ENCODE measurements at places on chromosomes 1 and 21.
A peak's percentile ranks its signal among the peaks of the same experiment; 100 is the strongest.

DNA sequence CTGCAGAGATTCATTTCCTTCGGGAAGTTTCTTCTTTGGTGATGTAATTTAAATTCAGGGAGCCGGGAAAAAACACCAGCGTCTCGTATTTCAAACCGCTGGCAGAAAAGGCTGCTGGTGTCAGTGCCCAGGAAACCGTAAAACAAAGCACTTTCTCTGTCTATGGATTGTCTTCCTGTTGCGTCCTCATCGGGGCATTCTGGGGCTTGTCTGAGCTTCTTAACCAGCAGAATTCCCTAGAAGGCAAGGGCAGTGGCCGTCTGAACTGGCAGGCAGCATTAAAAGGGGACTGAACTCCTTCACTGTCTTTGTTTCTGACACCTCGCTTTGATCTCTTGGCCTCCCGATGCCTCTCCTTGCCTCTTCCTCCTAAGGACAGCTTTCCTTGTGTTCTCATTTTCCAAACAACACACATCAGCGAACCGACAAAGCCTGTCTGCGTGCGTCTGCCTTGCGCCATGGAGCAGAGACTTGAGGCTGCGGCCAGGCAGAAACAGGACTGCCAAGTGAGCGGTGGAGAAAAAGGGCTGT, 391.6 kb upstream of the VAMP3 start:
- no peaks in the 10 kb centered on the region for H3K36me3 ChIP-seq
- H3K27ac ChIP-seq = no peak overlapping the region
- H3K4me1 ChIP-seq = no peaks in the 10 kb centered on the region
- no peak for DNase-seq
- H3K4me3 ChIP-seq = no peak overlapping the region
- no peaks in the 10 kb centered on the region for H3K27me3 ChIP-seq

DNA sequence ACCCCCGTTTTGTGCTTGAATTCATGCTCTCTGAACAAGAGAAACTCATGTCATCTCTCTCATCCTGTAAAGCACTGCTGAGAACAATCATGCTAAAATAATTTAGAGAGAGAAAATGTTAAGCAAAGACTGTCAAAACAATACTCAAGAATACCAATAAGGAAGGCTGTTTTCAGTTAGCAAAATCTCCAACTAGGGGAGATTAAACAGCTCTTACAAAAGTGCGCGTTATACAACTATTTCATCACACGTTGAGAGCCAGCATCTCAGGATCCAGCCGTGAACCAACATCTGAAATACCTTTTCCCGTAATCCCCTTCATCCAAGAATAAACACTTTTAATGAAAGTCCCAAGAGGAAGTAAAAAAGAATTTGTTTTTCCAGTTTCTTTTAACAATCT, 44.1 kb upstream of the KCNJ15 start:
- H3K4me3 ChIP-seq = no peak overlapping the region
- no peak for DNase-seq
- no peaks in the 10 kb centered on the region for H3K36me3 ChIP-seq
- no peaks in the 10 kb centered on the region for H3K27me3 ChIP-seq
- no peak overlapping the region for H3K27ac ChIP-seq

DNA sequence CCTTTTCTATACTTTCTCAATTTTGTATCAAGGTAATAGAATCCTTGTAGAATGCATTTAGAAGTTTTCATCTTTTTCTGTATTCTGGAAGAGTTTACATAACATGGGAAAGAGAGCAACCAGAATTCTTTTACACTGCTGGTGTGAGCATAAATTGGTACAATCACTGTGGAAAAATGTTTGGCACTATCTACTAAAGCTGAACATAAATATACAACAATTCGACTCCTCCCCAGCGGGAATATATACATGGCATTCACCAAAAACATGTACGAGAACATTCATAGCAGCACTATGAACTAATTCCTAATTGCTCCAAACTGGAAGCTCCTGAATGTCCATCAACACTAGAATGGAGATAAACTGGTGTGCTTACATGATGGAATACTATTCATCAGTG, 1.8 kb upstream of the ACBD6 start:
- no peak overlapping the region for H3K4me3 ChIP-seq
- DNase-seq = no peak
- H3K36me3 ChIP-seq = no peaks in the 10 kb centered on the region
- peaks cover 19% of the 10 kb centered on the region for H3K4me1 ChIP-seq
- no peak overlapping the region for H3K27ac ChIP-seq

GRCh38 chr1:201357636-201358348, 19.7 kb downstream of the TNNT2 start:
- no peak overlapping the region for H3K4me3 ChIP-seq
- DNase-seq = no peak
- H3K36me3 ChIP-seq = no peaks in the 10 kb centered on the region
- H3K27me3 ChIP-seq = no peaks in the 10 kb centered on the region

DNA sequence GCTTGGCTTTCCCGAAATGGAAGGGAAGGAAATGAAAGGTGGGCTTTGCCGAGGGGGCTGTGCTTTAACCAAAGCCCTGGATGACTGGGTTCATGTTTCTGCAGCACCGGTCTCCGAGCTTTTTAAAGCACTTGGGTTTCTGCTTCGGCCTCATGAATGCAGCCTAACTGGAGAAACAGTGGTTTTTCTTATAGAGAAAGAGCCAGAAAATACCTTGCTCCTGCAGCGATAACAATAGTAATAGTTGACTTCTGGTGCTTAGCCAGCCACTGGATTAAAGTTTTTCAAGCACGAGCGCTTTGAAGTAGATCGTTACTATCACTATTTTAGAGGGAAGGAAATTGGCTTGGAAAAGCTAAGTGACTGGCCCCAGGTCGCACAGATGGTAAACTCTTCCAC, 500 bp upstream of the DOCK7 start:
- H3K27ac ChIP-seq = no peak overlapping the region
- no peak for DNase-seq
- peak overlapping the region; percentile 77 for H3K4me3 ChIP-seq

GRCh38 chr1:95287081-95287480, 53.1 kb downstream of the RWDD3 start:
- no peaks in the 10 kb centered on the region for H3K4me1 ChIP-seq
- DNase-seq = no peak
- no peaks in the 10 kb centered on the region for H3K27me3 ChIP-seq
- no peaks in the 10 kb centered on the region for H3K36me3 ChIP-seq
- H3K27ac ChIP-seq = no peak overlapping the region

All from B cell (primary cell).